ENCODE measurements at places on chromosomes 5 and 9.

DNA sequence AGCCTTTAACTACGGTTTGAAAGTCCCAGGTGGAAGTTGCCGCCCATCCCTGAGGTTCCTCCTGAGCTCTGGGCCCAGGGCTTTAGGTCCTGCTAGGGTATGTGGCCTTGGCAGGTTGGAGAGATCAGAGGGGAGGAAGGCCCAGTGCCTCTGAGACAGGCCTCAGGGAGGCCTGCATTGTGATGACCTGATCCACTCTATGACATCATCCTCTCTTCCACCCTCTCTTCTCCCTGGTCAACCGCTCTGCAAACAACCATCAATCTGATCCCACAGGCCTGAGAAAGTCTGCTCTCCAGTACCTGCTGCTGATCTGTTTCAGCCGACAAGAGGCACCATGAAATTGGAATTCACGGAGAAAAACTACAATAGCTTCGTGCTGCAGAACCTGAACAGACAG is at the start of gene CCIN:
Gene CCIN, plus strand, starts transcription at position 223 of the 400 bp plus-strand sequence. Its CDS starts 115 bp downstream, at position 338.
- DNase-seq: no peak

DNA sequence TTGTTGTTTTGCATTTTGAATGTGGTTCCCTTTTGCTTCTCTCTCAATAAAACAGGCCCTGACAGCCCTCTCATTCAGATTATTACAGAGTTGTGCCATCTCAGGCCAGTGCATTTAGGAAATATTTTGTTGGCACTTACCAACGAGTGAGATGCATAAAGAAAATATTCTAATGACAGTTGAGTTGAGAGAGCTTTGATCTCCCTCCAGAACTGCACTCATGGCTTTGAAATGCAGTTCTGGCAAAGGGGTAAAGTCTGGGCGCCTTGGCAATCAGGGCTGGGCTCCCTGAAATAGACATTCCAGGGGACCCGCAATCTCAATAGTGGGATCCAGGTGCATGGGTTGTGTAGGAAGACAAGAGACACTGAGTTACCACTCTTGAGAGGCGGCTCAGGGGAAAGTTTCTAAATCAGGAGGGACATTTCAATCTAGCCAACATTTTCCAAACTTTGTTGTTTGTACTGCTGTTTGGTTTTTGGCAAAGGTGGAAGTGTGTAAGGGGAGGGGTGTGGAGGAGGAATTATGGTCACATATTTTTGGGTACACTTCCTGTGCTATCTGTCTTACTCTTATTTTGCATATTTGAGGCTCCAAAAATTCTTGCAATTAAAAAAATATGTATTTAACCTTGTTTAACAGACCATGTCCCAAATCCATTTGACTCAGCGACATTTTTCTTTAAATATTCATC is 48.8 kb downstream of the PAPPA start:
- no peak for DNase-seq

- DNase-seq: no peak
These were observed 26.4 kb downstream of the PDCD1LG2 start for GRCh38 chr9:5536684-5537083.

DNA sequence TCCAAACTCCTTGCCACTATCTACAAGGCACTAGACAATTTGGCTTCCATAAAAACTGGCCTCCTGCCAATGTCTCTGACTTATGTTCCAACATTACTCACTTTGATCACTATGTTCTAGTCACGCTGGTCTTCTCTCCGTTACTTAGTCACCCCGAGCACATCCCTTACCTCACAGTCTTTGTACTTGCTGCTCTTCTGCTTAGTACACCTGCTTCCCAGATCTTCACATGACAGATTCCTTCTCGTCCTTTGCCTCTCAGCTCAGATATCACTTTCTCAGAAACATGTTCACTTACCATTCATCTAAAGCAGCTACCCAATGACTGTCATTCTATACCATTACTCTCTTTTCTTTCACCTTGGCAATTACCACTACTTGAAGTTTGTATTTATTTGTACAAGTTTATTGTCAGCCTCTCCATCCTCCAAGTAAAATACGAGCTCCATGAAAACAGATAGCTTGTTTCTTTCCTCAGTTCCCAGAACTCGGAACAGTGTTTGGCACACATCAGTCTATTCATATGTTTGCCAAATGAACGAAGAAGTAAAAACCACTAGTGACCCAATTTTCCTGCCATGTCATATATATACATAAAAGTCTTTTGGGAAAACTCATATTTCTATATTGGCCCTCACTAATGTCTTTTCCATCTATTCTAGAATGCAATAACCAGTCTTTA is 5.9 kb upstream of the SLC22A5 start:
- no peak for DNase-seq

DNA sequence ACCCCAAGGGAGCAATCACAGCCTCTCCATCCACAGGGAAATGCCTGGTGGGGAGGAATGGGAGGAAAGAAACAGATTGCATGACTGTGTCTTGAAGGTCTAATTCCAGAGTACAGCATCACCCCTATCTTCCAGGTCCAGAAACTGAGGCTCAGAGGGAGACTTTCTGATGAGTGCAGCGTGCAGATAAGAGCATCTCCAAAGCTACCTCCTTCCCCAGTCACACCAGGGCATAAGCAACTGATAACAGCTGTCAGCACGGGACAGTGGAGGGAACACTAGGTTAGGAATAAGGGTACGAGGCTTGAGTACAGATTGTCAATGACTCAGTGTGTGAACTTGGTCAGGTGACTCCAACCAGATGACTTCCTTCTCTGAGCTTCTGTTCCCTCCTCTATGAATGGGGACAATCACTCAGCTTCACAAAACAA is 126.9 kb downstream of the KCNIP1 start:
- DNase-seq: no peak

DNA sequence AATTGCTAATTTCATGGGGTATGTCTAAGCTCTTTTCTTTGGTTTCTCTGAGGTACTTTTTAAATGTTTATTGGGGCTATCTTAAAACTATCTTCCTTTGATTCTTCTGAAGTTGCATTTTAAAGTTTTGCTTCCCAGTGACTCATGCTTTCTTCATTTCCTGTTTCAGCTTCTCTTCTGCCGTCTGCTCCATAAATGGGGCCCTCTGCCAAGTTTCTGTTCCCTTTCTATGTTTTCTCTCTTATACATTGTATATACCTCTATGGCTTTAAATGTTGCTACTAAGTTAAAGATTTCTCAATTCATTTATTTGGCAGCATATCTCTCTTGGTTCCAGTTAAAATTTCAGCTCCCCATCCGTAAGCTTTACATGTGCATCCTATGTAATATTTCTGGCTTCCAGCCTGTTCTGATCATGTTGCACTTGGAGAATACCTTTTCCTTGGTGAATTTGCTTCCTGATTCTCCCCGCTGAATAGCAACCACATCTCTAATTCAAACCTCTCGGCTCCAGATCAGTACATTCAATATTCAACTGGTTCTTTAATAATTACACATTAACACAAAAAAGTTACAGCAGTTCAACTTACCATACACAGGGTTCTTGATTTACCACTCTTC is 125.3 kb downstream of the ST8SIA4 start:
- DNase-seq: no peak

DNA sequence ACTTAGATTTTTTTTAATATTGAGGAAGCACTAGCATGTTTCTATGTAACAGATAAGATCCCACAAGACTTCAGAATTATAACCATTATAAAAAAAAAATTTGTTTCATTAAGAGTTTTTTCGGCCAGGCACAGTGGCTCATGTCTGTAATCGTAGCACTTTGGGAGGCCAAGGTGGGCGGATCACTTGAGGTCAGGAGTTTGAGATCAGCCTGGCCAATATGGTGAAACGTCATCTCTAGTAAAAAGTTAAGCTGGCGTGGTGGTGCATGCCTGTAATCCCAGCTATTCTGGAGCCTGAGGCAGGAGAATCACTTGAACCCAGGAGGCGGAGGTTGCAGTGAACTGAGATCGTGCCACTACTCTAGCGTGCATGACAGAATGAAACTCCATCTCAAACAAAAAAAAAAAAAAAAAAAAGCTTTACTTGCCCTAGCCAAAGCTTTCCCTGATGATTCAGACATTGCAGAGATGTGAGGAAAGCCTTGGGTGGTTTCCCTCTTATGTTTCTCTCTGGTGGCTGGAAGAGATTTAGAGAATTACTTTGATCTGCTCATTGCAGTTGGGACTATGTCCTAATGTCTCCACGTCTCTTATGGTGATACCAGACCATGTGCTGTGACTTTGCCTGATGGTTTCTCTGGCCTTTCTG is 65.4 kb downstream of the EGFLAM start:
- no peak for DNase-seq

DNA sequence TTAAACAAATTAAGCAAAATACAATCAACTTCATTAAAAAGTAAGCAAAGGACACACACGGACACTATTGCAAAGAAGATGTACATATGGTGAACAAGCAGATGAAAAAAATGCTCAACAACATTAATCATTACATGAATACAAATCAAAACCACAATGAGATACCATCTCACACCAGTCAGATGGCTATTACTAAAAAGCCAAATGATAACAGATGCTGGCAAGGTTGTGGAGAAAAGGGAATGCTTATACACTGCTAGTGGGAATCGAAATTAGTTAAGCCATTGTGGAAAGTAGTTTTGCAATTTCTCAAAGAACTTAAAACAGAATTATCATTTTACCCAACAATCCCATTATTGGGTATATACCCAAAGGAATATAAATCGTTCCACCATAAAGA is 636.2 kb upstream of the ST8SIA4 start:
- DNase-seq: no peak

DNA sequence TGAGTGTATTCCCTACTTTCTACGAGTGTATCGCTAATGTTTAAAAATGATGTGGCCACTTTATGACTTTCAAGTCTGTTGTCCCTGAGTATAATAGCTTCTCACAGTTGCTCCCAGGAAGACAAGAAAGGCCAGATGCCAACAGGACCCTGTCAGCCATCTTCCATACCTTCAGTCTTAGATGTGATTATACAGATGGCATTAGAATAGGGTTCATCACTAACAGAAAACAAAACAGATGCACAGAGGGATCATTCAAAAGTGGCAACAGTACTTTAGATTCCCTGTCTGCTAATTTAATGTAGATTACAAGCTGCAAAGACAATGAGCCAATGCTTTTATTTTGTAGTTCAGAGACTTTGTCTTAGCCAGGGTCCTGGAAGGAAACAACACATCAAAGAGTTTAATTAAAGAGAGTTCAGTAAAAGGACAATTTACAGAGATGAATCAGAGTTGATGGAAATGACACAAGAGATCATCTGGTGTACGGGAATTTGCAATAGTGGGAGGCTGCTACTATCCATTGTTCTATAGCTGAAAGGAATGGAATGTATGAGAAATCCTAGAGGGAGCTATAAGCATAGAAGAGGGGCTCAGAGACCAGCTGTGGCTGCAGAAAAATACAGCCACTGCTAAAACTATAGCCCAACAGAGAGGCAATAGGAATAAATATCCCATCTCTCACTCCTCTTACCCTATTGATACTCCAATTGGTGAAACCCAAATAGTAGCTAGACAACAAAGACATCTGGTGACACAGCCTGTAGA is 393.7 kb upstream of the SMC2 start:
- no peak for DNase-seq

GRCh38 chr9:120447959-120448500 is 131.9 kb downstream of the CDK5RAP2 start:
- DNase-seq: no peak

DNA sequence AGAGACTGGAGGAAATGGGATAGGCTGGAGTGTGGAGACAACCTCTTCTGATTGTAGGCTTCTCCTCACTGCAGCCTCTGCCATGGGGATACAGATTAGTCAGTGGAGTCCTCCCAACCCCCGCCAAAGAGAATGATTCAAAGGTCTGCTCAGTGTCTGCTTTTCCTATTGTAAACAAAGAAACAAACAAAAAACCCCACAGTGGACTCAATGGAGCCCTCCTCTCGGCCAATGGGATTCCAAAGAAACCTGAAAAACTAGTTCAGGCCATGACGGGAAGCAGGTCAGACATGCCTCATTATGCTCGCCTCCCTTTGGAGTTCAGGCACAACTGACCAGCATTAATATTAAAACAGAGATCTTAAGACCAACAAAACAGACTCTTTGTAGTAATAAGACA is 85.8 kb downstream of the SEC61B start:
- DNase-seq: no peak

GRCh38 chr9:132231019-132231701 is 69.3 kb downstream of the NTNG2 start:
- no peak for DNase-seq

GRCh38 chr9:76642701-76643209 is 121.5 kb upstream of the PCA3 start:
- no peak for DNase-seq

DNA sequence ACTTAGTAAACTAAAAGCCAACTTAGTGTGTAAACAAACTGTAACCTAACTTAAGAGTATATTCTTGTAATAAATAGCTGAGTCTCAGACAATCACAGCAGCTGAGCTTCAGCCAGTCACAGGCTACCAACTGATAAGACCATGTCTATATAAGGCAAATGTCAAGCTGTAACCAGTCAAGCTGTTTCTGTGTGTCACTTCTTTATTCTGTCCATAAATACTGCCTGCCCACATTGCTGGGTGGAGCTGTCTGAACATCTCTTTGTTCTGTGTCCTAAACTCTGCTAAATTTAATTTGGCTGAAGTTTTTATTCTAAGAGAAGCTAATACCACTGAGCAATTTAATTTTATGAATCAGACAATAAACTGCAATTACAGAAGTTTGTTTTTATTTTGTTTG is 412.1 kb upstream of the CDH10 start:
- DNase-seq: no peak

DNA sequence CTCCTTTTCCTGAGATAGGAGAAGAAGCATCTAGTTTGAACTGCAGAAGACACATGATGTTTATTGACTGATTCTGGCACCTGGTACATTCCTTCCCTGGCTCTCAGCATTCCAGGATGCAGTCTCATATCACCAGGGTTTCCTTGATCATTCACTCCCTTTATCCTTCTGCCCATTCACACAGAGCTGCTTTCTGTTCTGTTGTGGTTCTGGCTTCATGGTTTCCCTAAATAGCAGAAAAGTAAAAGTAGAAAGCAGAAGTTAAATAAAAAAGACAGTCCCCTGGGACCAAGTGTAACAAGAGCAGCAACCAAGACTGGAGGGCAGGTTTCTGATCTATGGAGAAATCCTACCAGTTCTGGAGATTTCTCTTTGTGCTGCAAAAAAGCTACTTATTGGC is 3.2 kb downstream of the IFNA8 start:
- no peak for DNase-seq

GRCh38 chr9:99750526-99750925 is 71.2 kb upstream of the NR4A3 start:
- no peak for DNase-seq

DNA sequence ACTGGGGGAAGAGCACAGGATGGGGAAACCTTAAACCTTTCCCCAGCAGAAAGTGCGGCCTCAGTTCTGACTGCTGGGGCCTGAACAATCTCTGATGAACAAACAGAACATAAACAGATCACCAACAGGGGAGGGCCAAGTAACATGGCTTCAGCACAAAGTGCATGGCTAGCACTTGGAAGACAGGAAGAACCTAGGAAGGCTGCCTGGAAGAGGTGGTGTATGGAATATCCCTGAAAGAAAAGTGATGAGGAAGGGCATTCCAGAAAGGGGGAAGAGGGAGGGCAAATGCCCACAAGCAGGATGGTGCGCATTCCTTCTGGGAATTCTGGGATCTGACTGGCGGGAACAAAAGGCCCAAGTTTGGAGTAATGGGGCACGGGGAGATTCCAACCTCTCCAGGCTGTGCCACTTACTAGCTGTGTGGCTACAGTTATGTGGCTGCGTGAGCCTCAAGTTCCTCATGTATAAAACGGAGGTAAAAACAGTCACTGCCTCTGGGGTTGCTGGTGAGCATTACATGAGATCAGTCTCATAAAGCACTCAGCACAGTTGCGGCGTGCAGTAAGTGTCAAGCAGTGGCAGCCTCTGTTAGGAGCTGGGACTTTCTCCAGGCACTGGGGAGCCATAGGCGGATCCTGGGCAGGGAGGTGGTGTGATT is 1.6 kb downstream of the PDGFRB start:
- no peak for DNase-seq

GRCh38 chr9:3989915-3990314 is 310.0 kb downstream of the GLIS3 start:
- no peak for DNase-seq

Measured in KG1 (cell line).